ENCODE measurements at places on chromosomes 5 and 9. TPM values are rescaled to one million over a fixed set of nuclear protein-coding genes. Genes with fewer than 3 reads are reported as not detected.

Gene OR13F1
- polyA plus RNA-seq: not detected

Gene AIF1L
- polyA plus RNA-seq: 347 TPM

Gene CDO1
- 22.9 TPM for polyA plus RNA-seq

- no peak for DNase-seq
These were observed 160.2 kb downstream of the DENND1A start for GRCh38 chr9:123769719-123770118.

Measured in left kidney (tissue), 8 donors.